ENCODE measurements at places on chromosomes 13 and 19.
A peak's percentile ranks its signal among the peaks of the same experiment; 100 is the strongest.

- DNase-seq, result no peak
These were observed 26.1 kb downstream of the GAS6 start for GRCh38 chr13:113837560-113838355.

DNA sequence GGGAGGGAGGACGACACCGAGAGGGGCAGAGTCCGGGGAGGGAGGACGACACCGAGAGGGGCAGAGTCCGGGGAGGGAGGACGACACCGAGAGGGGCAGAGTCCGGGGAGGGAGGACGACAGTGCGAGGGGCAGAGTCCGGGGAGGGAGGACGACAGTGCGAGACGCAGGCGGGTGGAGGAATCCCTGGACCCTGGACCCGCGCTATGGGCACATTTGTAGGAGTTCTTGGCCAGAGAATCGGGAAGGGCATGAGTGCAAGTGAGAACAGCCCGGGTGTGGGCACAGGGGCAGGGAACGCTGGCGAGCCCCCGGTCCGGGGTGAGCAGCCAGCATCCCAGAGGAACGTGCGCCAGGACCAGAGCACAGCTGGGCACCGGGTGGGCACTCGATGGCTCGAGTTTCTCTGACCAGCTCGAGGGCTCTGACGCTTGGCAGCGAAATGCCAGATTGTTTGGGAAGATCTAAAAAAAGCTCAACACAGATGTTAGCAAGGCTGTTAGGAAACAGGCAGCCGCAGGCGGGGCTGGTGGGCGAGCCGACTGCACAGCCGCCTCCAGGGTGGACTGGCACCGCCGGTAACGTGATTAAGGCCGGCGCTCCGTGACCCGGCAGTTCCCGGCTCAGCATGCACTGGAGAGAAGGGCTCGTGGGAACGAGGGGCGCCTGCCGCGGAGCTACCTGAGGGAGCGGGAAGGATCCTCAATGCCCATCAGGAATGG lies 17.9 kb upstream of the C2CD4C start:
- no peak for DNase-seq

GRCh38 chr19:12948612-12949362 lies 3.1 kb downstream of the RAD23A start:
- DNase-seq, result no peak

- no peak for DNase-seq
These were observed 54.5 kb downstream of the RASA3 start for GRCh38 chr13:114077933-114078325.

GRCh38 chr13:20567881-20568528 lies 1.0 kb downstream of the IFT88 start:
- no peak for DNase-seq

DNA sequence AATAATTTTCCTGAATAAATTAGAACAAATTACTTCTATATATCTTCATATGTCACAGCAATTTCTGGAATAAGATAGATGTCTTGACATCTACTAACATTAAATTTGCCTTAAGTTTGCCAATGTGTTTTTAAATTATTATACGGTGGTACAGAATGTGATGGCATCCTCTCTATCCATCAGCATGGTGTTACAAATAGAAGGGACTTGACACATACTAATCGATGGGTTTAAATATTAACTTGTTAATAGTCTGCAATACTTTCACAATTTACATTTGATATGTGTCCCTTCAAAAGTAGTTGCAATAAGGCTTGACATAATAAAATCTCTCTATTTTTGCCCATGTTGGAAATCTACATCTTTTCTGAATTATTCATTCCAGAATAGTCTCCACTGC lies 65.1 kb upstream of the PRR20A start:
- no peak for DNase-seq

- no peak for DNase-seq
These were observed 29.0 kb downstream of the RXFP2 start for GRCh38 chr13:31768351-31768750.

- peak; percentile 96 for DNase-seq
These were observed 47.7 kb downstream of the CYP4F22 start for GRCh38 chr19:15555759-15556633.

GRCh38 chr19:30390356-30390988 lies 18.3 kb downstream of the ZNF536 start:
- DNase-seq, result no peak

- no peak for DNase-seq
These were observed 130.8 kb downstream of the KLF12 start for GRCh38 chr13:74003374-74003773.

DNA sequence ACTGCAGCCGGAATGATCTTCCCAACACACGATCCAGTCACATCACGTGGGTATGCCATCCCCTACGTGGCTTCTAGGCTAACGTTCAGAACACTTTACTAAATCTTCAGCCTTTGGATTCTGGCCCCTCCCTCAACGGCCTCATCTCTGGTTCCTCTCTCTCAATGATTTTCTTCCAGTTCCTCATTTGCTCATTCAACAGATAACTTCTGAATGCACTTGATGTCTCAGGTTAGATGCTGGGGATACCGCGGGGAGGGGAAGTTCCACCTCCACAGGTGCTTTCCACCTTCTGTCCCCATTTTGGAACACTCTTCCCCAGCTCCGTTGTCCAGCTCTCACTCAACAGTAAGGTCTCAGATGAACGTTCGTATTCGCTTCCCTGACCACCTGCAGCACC lies 66.1 kb downstream of the ATP7B start:
- no peak for DNase-seq

DNA sequence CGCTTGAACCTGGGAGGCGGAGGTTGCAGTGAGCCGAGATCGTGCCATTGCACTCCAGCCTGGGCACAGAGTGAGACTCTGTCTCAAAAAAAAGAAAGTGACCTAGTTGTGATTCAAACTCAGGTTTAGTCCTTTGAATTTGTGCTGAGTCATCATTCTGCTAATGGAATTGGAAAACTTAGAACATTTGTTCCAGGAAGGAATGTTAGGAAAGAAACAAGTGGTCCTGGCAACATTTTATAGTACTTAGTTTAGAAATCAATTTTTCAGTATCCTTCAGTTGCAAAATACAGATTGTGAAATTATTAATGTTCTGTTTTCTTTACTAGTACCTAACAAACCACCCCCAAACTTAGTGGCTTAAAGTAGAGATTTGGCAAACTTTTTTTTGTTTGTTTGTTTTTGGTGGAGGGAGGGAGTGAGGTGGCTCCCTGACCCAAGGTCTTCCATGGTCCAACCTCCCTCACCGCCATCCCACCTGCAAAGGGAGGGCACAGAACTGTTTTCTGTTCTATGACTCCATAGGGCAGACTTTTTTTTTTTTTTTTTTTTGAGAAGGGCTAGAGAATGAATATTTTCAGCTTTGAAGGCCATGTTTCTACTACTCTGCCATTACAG lies 9.2 kb upstream of the SULT2A1 start:
- DNase-seq, result no peak

- DNase-seq, result no peak
These were observed 9.7 kb downstream of the RNASEH2B start for GRCh38 chr13:50919277-50919676.

DNA sequence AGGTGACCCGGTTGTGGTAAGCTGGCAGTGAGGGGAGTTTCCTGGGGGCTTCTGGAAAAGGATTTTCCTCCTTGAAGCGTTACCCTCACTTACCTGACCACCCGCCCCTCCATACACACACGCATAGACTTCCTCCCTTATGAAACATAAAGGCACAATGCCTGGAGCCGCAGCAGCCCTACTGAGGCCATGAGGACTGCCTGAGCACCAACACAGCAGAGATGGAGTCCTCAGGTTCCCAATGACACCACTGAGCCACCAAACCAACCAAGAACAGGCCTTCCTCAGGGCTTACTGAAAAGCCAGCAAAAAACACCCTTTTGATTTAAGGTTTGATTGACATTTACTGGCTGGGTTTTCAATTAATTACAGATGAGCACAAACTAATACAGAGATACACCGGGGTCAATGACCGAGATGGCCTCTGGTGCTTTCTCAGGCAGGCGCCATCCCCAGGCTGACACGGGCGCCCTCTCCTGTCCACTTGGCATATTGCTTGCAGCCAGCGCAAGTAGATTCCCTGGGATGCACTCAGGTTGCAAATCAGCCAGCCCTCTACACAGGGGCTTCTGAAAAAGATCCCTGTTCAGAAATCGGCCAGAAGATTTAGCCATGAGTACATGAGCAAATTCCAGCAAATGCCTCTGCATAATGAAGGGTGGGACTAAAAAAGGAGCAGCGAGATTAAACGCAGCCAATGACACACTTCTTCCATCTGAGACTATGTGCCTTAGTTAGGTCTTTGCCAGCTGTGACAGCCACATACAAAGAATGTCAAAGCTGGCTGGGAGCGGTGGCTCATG lies 14.8 kb downstream of the OPA3 start:
- peak; percentile 27 for DNase-seq

DNA sequence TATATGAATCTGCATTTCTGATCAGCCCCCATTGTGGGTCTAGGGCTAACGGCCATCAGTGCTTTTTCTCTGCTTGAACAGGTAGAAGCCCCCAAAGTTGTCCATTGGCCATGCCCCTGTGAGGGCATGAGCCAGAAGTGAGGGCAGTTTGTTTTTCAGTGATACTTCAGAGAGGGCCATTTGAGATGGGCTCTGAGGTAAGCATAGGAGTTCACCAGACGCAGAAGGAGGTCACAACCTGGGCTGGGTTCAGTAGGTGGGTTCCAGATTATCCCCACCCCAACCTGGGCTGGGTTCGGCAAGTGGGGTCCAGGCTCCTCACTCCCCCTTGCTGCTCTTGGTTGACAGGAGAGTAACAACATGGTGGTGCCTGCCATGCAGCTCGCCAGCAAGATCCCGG lies 33.4 kb downstream of the MAU2 start:
- no peak for DNase-seq

- no peak for DNase-seq
These were observed 245.1 kb downstream of the KCTD12 start for GRCh38 chr13:76641056-76641455.

GRCh38 chr19:33195645-33196347 lies 1.7 kb downstream of the LRP3 start:
- DNase-seq, result no peak

GRCh38 chr19:51285682-51286081 lies 25.8 kb upstream of the IGLON5 start:
- no peak for DNase-seq

GRCh38 chr19:50705422-50706019 lies 14.1 kb downstream of the SHANK1 start:
- DNase-seq, result no peak

Data from stimulated activated CD8-positive, alpha-beta memory T cell treated with anti-CD3 and anti-CD28 coated beads, Interleukin-15, amount 100 ng/mL, for 1 hour (primary cell).